Stimulated activated CD4-positive, alpha-beta T cell treated with anti-CD3 and anti-CD28 coated beads, Interleukin-12 subunit alpha, Interleukin-12 subunit beta, amount 100 ng/mL, for 48 hours (primary cell): ENCODE measurements at places on chromosomes 13 and 19.

GRCh38 chr19:18300930-18301717 lies 19.7 kb upstream of the JUND start:
- no peak for DNase-seq

GRCh38 chr13:32079587-32079986 lies 48.0 kb downstream of the FRY start:
- DNase-seq, result no peak

GRCh38 chr19:16070366-16070990 lies 5.8 kb upstream of the TPM4 start:
- DNase-seq, result peak; percentile 68

- DNase-seq, result no peak
Measured at GRCh38 chr19:45767410-45767880, 1.6 kb downstream of the SIX5 start.

DNA sequence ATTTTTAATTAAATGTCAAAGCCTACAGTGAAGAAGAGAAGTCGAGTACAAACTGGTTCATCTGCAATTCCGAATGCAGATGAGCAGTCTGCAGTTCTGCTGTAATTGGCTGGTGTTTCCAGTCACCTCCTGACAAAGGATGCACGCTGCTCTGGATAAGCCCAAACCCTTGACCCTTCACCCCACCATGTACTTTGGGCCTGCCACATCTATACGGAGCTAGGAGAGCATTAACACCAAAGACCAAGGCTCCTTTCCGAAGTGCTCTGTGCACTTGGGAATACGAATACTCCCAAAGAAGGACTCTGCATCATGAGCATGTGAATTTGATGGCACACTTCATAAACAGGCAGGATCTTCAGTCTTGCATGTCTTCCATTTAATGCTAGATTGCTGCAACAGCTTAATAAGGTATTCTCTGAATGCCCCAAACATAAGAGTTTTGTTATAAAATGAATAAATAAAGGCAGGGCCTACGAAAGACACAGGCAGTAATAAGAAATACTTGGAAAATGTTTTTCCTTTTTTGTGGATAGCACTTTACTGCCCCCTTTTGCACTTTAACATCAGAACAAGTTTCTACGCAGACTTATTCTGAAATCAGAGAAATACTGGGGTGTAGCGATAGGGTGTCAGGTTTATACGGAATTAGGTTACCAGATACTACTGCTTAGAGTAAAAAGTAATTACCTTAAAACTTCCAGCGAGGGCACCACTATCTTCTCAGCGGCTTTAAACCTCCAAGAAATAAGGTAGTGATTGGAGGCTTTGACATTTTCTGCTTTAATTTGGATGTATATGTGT lies 15.0 kb downstream of the EFNB2 start:
- no peak for DNase-seq

GRCh38 chr19:16417660-16418596 lies 53.8 kb downstream of the EPS15L1 start:
- DNase-seq, result peak; percentile 40
